BE2C (cell line): ENCODE measurements at places on chromosomes 16 and 17.

DNA sequence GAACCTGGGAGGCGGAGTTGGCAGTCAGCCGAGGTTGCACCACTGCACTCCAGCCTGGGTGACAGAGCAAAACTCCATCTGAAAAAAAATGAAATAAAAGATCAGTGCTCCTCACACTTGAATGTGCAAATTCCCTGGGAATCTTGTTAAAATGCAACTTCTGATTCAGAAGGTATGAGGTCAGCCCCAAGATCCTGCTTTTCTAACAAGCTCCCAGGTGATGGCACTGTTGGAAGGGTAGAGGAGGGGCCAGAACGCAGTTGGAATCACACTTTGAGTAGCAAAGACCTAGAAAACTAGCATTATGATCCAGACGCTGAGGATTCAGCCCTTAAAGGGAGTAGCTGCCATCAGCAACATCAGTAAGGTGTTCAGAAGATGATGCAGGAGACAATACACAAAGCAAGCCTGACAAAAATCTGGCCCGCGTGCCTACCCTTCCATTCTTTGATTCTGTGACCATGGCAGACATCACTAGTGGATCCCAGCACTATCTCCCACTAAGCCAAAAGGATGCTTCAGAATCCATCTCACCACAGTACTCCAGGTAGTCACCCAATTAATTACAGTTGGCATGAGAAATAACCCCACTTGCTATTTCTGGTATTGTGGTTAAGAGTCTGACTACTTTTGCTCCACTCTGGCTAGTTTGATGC is 33.1 kb upstream of the MEIOC start:
- DNase-seq, result no peak

GRCh38 chr17:8788998-8789397 is 10.2 kb downstream of the MFSD6L start:
- no peak for DNase-seq

DNA sequence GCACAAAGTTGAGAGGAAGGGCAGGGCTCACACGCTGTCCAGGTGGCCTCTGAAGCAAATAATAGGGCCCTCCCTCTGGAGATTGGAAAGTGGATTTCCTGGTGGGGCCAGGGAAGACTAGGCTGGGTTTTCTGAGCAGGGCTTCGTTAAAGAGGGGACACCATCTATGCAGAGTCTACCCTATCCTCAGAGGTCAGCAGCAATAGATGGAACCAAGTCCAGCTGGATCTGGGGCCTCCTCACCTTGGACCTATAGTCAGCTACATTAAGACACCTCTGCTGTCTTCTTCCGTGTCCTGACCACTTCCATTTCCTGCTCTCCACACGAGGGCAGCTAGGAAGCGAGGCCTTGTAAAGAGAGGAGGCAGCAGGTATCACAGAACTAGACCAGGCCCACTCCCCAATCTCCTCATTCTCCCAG is 14.7 kb upstream of the ST6GALNAC1 start:
- no peak for DNase-seq

GRCh38 chr16:80167657-80168390 is 373.0 kb upstream of the DYNLRB2 start:
- DNase-seq, result no peak
